ENCODE measurements at places on chromosomes 7 and 10. TPM values are rescaled to one million over a fixed set of nuclear protein-coding genes. Genes with fewer than 3 reads are reported as not detected.

ZNF239 gene
- polyA plus RNA-seq, result 0.61 TPM

RAB19 gene
- polyA plus RNA-seq, result not detected

DYNC1I1 gene
- 0.20 TPM for polyA plus RNA-seq

CPA2 gene
- polyA plus RNA-seq, result 0.14 TPM

ZNF282 gene
- 9.5 TPM for polyA plus RNA-seq

SFRP5 gene
- polyA plus RNA-seq, result 0.88 TPM

SAMD8 gene
- 8.1 TPM for polyA plus RNA-seq

ADK gene
- polyA plus RNA-seq, result 45.2 TPM
